ENCODE measurements at places on chromosomes 3 and 15.

- peak; percentile 38 for DNase-seq
Observed at GRCh38 chr15:77959432-77959879, 118.1 kb downstream of the TBC1D2B start.

DNA sequence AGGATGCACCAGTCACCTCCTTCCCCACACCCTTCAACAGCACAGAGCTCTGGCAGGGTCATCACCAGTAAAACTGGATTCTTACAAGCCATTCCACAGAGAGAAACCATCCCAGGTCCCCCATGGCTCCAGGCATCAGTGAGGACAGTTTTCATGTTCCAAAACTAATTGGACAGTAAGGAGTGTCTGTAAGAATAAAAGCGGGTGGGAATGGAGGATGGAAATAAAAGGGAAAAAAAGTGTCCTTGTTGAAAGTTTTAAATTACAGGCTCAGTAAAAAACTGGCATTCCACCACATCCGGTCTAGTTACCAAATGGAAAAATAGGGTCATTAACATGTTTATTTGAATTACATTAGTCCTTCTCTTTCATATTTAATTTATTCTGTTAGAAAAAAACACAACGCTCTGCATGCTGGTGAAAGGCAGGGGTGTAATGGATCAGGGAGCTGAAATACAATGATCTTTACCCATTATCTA lies 117.4 kb downstream of the TIGIT start:
- no peak for DNase-seq

DNA sequence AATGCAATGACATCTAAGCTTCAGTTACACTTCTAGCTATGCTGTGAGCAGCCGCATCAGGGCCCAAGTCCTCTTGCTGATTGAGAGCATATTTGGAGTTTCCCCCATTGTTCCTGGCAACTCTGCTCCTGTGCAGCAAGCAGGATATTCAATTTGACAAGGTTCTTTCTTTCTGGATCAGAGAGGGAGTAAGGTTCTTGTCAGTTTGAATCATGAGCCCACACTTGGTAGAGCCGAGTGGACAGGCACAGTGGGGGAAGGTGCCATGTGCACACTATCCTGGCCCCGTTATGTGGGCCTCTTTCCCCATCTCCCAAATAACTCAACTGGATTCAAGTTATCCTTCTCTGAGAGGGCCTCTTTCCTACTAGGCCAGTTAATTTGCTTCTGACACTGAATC lies 385.4 kb downstream of the ZIC1 start:
- DNase-seq, result no peak

- DNase-seq, result no peak
Observed at GRCh38 chr3:52790741-52791140, 3.9 kb upstream of the ITIH3 start.

- no peak for DNase-seq
Observed at GRCh38 chr3:45486136-45486535, 97.8 kb downstream of the LARS2 start.

DNA sequence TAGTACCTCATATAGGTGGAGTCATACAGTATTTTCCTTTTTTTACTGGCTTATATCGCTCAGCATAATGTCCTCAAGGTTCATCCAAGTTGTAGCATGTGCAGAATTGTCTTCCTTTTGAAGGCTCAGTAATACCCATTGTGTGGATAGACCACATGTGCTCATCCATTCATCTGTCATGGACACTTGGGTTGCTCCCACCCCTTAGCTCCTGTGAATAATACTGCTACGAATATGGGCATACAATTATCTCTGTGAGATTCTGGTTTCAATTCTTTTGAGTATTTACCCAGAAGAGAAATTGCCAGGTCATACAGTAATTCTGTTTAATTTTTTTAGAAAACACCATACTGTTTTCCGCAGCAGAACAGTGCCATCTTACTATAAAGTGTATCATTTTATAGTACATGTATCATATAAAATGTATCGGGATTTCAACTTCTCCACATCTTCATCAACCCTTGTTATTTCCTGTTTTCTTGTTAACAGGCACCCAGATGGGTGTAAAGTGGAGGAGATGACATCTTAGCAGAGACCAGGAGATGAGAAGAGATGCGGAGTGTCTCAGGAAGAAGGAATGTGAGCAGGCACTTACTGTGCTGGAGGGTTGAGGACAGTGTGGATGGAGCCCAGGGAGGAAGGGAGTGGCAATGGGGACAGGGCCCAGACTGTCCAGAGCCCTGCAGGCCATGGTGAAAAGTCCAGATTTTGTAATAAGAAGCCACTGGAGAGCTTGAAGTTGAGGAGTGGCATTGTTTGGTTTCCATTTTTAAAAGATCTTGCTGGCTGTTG lies 27.0 kb upstream of the PRR23E start:
- DNase-seq, result no peak

GRCh38 chr3:16486951-16487480 lies 26.5 kb downstream of the RFTN1 start:
- DNase-seq, result no peak

DNA sequence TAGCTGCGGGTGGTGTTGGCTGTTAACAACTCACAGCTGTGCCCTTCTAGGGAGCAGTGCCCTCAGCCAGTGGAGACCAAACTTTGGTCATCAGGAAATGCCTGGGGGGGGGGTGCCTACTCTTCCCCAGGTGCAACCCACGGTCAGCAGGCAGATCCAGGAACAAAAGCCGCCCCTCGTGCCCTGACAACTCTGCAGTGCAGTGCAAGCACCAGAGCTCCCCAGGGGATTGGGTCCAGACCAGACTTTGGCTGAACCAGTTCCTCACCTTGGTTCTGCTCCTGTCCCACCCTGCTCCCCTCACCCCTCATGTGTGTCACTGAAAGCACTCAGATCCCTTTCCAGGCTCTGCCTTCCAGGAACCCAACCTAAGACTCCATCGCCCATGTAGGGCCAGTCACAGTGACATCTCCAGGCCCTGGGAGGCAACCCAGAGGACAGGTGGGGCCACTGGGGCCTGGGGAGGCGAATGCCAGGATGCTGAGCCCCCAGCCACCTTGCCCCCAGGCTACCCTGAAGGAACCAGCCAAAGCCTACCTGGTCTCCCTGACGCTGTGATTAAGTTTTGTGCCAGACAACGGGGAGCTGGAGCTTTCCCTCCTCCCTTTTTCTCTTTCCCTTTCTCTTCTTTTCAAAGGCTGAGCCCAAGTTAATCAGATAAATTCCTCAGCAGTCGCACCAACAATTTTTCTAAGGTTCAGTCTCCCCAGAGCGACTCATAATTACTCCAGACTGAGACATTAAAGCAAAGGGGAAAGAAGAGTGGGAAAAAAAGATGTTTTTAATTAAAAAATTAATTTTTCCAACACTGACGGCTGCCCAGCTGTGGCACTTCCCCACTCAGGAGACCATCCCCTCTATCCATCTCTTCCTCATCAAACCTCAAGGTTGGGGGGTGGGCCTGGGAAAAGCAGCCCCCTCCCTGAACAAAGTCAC lies 207.5 kb upstream of the LINGO1 start:
- DNase-seq, result no peak

DNA sequence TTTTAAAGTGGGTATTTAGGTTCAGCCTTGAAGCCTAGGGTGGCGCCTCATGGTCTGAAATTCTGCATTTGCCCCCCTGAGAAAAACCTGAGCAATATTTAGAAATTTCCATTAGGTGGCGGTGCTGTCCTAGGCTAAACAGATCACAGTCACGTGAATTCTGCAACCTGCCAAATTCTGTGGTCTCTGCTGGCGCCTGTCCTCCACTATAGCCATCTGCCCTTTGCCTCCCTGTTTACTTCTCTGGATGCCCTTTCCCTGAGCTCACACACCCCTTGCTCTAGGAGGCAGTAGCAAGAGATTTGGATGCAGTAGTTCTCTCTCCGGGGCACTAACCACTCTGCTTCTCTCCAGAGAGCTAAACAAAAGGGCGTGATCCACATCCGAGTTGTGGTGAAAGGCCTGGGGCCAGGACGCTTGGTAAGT lies 9.1 kb downstream of the MRPS11 start:
- peak; percentile 14 for DNase-seq

DNA sequence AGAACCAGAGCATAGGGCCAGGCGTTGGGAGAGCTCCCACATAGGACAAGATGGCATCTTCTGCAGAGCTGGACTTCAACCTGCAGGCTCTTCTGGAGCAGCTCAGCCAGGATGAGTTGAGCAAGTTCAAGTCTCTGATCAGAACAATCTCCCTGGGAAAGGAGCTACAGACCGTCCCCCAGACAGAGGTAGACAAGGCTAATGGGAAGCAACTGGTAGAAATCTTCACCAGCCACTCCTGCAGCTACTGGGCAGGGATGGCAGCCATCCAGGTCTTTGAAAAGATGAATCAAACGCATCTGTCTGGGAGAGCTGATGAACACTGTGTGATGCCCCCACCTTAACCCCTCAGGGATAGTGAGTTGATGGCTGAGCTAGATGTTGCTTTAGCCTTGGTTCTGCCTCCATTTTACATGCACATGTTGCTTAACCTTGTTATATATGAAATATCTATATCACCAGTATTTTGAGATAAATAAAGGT lies at the start of gene PYDC2:
PYDC2 (plus strand) TSS at position 51 of the 483 bp plus-strand sequence; CDS start at position 51, 0 bp downstream.
- no peak for DNase-seq

- DNase-seq, result no peak
Observed at GRCh38 chr3:100040451-100041225, 73.7 kb downstream of the FILIP1L start.

DNA sequence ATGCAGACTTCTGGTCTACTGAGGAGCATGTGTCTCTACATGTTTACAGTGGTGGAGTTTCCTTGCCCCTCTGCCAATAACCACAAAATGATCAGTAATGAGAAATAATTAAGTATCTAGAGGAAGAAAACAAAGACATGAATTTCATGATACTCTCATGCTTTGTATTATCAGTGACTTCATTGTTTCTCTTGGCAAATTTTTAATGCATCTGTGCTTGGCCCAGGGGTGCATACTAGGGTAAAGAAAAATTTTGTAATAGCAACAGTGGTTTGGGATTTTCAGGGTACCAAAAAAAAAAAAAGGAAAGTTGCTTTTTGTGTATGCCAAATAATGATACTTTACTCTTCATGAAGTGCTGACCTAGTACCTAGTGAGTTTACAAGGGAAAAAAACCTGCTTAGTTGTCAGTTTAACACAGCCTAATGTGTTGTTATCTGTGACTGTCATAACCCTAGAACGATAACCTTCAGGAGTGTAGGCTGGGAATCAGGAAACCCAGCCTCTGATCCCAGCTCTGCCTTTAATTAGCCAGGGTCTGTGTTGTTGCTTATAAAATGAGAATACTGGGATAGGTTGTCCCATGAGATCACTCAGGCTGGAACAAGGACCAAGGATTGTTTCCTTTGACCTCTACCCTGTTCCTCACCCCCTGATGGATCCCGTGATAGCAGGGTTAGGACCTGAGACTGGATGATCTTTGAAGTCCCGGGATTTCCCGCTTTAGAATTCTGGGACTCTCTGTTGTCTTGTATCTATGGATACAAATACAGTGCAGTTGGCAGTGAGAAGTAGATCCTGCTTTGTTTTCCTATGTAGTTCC lies 117.5 kb downstream of the CMSS1 start:
- DNase-seq, result no peak

DNA sequence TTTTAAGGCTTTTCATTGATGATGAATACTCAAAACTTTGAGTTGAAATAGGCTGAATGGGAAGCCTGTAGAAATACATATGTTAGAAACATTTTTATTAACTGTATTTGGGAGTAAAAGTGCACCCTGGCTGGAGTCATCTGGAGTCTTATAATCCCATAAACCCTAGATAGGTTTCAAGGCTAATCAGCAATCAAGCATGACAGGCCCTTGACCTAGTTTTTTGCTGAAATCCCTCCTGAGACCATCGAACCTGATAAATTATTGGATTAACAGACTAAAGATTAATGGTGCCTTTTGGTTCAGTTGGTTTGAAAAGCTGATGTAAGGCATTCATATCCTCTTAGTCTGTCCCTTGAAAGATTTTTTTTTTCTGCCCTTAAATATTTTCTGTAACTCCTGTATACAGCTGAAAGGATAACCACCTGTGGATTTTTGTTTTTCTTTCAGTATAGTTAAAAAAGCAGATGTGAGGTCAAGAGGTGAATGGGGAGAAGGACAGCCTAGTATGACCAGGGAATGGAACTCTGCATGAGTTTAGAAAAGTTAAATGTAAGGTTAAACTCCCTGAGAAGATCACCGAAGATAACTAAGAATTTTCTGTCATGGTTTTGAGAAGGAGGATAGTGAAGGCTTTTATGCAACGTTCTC lies 69.4 kb upstream of the STXBP5L start:
- no peak for DNase-seq

DNA sequence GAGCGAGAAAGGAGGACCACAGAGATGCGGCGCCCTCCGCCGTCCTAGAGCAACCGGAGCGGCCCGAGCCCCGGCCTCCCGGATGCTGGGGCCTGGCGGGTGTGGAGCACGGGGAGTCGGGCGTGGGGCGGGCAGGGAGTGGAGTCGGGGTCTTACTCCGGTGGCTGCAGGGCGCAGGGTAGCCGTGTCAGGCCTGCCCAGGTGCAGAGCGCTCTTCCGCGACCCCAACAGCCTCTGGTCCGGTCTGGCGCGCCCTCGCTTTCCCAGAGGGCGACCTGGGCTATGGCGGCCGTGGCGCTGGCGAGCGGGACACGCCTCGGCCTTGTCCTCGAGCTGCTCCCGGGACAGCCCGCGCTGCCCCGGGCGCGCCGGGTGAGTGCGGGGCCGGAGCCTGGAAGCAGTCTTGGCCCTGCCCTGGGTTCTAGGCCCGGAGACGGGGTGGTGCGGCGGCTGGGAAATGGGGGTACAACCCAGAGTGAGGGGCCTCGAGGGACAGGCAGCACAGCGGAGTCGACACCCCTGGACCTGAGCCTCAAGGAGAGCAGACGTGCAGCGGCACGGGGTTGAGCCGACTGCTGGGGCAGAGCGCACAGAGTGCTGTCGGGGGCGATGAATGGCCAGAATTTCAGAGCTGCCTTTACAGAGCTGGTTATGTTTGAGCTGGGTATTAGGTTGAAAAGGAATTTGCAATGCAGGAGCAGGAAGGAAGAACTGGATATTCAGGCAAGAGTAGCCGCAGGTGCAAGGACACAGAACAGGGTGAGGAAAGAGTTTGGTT lies at the start of gene ZNF662:
ZNF662 (plus strand) TSS at position 73 of the 778 bp plus-strand sequence. CDS start 1,973 bp downstream, outside the sequence.
- DNase-seq, result no peak

DNA sequence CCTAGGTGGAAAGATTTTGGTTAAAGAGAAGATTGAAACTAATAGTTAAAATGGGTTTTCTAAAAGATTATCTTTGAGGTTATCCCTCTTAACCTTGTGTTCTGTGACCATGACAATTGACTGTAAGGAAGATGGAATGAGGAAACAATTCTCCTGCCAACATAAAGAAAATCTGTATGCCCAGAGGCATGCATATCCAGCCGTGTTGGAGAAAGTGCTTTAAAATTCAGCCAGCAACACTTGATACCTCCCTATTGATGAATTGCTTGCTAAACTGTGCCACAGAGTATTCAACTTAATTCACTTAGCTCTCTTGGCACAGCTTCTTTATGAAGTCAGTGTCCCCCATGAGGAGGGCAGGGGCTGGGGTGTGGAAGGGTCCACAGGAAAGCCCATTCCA lies 203.5 kb downstream of the UBE2E2 start:
- DNase-seq, result no peak

- peak; percentile 76 for DNase-seq
Observed at GRCh38 chr3:169264711-169265110, 398.8 kb downstream of the MECOM start.

- no peak for DNase-seq
Observed at GRCh38 chr15:60829416-60829815, 350.5 kb upstream of the ICE2 start.

GRCh38 chr15:94008104-94009074 lies 223.0 kb upstream of the MCTP2 start:
- no peak for DNase-seq

Measured in NCI-H510A treated with DMSO at 0.1 percent for 48 hours (cell line).